ENCODE measurements at places on chromosomes 5 and 9. TPM values are rescaled to one million over a fixed set of nuclear protein-coding genes. Genes with fewer than 3 reads are reported as not detected.

GRCh38 chr9:134396825-134397224, 70.6 kb downstream of the RXRA start:
- DNase-seq, result peak; percentile 57

DNA sequence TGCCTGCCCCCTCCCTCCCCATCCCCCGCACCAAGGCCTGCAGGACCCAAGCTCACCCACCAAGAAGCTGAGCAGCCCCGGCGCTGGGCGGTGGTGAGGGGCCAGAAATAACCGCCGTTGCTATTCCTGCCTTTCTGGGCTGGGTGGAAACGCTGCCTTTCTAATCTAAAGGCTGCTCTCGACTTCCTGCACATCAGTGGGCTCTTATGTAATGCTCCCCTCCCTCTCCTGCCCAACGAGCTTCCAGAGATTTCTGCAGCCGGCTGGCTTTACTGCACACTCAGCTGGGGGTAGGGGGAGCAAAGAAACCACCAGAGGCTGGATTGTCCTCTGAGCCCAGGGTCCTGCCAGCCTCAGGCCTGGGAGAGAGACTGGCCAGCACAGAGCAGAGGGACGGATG, 6.9 kb upstream of the EGR1 start:
- DNase-seq, result no peak

DNA sequence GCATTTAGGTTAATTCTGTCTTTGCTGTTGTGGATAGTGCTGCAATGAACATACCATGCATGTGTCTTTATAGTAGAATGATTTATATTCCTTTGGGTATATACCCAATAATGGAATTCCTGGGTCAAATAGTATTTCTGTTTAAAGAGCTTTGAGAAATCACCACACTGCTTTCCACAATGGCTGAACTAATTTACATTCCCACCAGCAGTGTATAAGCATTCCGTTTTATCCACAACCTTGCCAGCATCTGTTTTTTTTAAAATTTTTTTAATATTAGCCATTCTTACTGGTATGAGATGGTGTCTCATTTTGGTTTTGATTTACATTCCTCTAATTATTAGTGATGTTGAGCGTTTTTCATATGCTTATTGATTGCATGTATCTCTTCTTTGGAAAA, 15.5 kb upstream of the TARS1 start:
- DNase-seq, result no peak

DNA sequence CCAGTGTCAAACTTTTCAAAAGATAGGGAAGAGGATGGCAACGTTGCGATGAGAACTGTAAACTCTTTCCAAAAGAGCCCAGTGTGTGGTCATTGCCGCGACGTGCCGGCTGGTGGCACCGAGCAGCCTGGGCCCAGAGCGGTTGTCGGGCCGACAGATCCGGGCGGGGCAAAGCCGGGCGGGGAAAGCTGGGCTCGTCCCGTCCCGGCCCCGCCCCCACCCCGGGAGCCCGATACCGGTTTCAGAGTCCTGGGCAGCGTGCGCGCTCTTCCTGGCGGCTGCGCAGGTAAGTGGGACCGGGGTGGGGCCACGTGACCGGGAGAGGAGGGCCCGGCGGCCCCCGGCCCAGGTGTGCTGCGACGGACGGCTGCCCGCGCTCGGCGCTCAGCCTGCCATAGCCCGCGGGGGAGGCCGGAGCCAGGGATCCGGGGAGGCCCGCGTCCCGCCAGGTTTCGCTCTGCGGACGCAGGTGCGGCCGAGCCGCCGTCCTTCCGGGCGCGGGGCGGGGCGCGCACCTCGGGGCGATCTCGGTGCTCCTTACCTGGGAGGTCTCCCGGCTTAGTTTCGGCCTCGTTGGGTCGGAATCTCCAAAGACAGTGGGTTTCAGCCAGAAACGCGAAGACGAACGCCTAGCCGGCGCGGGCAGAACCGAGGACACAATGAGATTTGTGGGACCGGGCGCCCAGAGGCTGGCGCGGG, at the start of gene MARVELD2:
TSS of gene MARVELD2 (plus strand) at position 232 of the 699 bp plus-strand sequence. CDS start 4,270 bp downstream, outside the sequence.
- no peak for DNase-seq

DNA sequence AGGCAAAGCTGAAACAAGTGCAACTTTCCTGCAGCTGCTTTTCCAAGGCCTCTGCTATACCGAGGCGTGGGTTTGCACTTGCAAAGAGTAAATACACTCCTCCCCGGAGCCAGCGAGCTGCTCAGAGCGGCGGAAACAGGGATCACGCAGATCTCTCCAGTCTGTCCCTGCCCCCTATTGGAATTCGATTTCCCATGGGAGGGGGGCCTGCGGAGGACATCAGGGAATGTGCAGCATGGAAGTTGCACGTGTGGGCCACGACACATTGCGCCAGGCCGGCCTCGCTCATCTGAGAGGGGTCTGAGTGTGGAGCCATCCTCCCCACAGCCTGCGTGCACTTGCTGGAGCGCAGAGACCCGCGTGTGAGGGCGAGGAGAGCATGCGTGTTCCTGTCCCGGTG, 104.3 kb upstream of the PHYKPL start:
- no peak for DNase-seq

- DNase-seq, result no peak
Observed at GRCh38 chr9:82489201-82489821, 500.7 kb downstream of the SPATA31D1 start.

- DNase-seq, result no peak
Observed at GRCh38 chr5:126448720-126449119, 25.5 kb downstream of the GRAMD2B start.

GRCh38 chr5:139655727-139656271, 7.7 kb downstream of the CXXC5 start:
- no peak for DNase-seq

DNA sequence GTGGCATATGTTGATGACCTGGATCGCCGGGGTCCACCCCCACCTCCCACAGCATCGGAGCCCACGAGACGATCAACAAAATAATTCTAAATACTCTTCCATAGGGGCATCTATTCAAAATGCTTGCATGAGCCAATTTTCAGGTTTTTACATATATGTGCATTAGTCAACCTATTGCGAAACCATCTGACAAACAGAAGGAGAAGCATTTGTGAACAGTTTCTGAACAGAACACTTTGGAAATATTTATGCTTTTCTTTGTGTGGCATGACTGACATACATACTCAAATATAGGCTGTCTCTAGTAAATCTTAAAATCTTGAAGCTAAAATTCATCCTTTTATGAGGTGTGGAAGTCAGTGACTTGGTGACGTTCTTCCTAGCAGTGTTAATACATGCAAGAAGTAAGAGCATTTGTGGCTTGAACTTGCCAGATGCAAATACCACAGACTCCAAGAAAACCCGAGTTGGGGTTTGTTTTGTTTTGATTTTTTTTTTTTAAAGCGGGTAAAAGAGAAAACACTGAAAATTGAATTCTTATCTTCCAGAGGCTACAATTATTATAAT, 5.3 kb downstream of the GPR151 start:
- no peak for DNase-seq

DNA sequence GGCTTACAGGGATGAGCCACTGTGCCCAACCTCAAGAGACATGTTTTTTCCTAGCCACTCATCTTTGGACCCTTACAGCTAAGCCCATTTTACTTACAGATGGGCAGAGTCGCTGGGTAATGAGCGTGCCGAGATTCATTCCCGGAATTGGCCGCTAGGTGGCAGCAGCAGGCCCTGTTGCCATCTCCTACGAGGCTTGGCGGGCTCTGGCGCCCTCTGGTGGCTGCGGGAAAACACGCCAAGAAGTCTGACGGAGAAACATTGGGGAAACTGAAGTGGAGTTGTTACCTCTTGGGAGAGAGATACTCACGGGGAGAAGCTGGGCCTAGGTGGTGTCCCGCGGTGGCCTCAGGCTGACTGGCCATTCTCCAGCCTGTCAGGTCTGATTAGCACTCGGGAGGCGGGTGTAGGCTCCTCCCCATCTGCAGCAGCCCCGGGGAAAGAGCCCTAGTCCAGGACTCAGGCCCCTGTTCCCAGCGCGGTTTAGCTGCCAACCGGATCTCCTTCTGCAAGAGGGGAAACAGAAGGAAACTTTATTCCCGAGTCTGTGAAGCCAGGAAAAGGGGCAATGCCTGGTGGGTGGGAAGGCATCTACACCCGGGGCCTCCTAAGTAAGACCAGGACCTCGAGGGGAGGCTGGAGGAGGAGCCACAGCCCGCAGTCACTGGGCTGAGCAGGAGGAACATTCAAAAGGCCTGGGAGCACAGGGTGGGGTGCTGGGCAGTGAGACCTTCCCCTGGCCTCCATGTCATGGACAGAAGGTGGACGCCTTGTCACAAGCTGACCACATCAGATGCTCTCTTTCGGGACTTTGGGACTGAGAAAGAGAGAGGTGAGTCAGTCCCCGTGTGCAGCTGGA, 9.7 kb downstream of the PTGES2 start:
- DNase-seq, result peak; percentile 98

- no peak for DNase-seq
Observed at GRCh38 chr5:42974536-42974935, 65.6 kb downstream of the ANXA2R start.

- DNase-seq, result no peak
Observed at GRCh38 chr9:107389617-107390071, 99.9 kb downstream of the KLF4 start.

FAM78A gene
- total RNA-seq, result 101 TPM

- DNase-seq, result no peak
Observed at GRCh38 chr9:75184471-75184870, 96.2 kb downstream of the OSTF1 start.

DNA sequence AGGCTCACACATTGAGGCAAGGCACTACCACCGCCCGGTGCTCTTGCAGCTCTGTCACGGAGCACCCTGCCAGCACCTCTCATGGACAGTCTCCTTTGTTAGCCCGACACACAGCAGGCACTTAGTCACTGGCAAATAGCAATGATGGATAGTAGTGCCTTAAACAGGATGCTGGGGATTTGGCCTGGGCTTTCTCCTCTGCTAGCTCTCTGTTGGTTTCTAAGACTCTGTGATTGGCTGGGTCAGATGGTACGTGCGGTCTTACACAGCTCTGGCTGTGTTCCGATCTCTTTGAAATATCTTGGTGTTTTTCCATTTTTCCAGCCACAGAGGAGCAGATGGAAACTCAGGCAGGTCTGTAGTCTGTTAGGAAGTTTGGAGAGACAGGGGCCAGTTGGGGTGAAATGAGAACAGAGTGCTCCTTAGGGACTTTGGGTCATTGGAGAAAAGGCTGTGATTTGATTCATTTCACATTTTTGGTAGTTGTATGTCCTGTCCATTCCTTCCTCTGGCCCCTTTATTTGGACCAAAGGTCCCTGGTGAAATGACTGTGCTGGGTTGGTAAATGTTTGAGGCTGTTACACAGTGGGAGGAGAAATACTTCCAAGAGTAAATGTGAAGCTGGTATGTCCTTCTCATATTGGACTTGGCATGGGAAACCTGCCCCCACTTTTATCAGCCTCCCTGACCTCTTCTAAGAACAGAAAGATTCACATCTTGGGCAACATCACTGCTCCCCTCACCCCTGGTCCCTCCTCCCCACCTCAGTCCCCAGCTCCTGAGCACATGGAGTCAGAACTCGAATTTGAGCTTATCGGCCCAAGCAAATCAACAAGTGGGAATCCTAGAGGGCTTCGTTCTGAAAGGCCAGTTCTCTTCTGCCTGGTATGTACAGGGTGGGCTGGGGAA, 3.4 kb downstream of the SMIM3 start:
- no peak for DNase-seq

DNA sequence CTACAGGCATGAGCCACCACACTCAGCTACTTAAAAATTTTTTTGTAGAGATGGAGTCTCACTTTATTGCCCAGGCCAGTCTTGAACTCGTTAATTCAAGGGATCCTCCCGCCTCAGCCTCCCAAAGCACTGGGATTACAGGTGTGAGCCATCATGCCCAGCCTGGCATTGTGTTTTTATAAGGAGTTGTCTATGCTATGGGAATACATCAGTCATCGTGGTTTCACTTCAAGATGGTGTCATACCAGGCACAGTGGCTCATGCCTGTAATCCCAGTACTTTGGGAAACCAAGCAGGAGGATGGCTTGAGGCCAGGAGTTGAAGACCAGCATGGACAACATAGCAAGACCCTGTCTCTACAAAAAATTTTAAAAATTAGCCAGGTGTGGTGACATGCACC, 49.7 kb downstream of the CYSTM1 start:
- no peak for DNase-seq

GRCh38 chr5:31029925-31030324, 163.6 kb upstream of the CDH6 start:
- no peak for DNase-seq

OR1N1 gene
- total RNA-seq, result not detected

CCL21 gene
- total RNA-seq, result not detected

MARCOL gene
- not detected for total RNA-seq

GRCh38 chr5:179768326-179769085, 25.3 kb upstream of the LTC4S start:
- no peak for DNase-seq

- no peak for DNase-seq
Observed at GRCh38 chr5:73682176-73682575, 56.2 kb downstream of the ARHGEF28 start.

DNA sequence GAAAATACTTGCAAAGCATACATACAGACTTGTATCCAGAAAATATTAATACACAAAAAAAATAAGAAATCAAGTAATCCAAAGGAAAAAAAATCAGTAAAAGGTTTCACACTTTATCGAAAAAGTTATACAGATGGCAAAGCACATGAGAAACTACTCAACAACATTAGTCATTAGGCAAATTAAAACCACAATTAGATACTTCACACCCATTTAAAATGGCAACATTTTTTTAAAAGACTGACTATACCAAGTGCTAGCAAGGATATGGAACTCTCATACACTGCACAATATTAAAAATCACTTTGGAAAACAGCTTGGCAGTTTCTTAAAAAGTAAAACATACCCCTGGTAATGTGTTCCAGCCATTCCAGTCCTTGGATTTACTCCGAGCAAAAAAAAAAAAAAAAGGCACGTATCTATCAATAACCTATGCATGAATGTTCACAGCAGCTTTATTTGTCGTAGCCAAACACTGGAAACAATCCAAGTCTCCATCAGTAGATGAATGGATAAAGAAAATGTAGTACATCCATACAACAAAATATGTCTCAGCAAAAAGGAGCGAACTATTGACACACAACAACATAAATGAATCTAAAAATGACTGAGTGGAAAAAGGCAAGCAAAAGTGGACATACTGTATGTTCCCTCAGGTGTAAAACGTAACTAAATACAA, 66.0 kb downstream of the GNAQ start:
- no peak for DNase-seq

ERMP1 gene
- 28.0 TPM for total RNA-seq

DNA sequence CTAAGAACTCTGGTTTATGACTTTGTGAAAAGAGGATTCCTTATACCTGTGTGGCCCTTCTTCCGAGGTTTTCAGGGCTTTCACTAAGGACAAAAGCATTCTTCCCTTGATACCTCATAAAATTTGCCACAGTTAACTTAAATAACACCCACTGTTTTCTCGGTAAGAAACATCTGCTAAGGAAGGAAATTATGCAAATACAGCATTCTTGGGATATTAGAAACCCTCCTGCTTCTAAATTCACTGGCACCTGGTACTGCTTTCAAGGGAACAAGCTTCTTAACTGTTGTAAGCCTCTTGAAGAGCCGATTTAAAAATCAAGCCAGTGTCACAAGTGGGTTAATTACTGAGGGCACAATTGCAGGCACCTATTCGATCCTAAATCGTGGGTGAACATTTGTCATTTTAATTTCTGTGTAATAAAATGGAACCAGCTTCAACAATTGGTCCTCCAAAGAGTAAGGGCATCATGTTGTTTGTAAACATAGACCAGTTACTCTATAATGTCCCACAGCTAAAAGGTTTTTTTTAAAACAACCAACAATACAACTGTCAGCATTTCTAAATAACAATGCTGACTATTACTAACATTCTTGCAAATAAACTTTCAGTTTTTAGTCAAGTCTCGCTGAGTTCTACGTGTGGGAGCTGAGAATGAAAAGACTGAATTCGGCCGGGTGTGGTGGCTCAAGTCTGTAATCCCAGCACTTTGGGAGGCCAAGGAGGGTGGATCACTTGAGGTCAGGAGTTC, 26.6 kb downstream of the AK3 start:
- DNase-seq, result no peak

GRCh38 chr5:101080462-101081240, 177.6 kb upstream of the ST8SIA4 start:
- no peak for DNase-seq

All from activated CD8-positive, alpha-beta T cell treated with anti-CD3 and anti-CD28 coated beads, Interleukin-2, amount 10 ng/mL, durations not matched to agents 7 days and 5 days (primary cell).